ENCODE measurements at places on chromosomes 7 and 10.

GRCh38 chr7:144761493-144761892 is 74.4 kb downstream of the TPK1 start:
- no peak for DNase-seq

GRCh38 chr7:105689067-105689819 is 108.0 kb upstream of the EFCAB10 start:
- no peak for DNase-seq

DNA sequence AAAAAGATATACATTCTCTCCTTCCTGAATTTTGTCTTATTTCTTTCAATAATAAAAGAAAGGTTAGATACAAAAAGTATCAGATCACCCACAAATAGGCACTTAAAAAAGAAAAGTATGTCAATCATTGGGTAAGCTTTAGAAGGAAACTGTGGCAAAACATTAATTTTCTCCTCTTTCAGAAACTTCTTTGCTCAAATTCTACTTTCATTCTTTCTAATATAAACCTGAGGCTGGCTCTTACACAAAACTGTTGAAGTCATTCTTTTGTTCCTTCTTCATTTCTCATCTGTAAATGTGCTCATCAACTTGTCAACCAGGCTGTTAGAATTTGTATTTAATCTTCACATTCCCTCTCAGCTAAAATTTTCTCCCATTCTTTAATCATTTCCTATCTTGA is 124.6 kb downstream of the LRRN3 start:
- DNase-seq: no peak

DNA sequence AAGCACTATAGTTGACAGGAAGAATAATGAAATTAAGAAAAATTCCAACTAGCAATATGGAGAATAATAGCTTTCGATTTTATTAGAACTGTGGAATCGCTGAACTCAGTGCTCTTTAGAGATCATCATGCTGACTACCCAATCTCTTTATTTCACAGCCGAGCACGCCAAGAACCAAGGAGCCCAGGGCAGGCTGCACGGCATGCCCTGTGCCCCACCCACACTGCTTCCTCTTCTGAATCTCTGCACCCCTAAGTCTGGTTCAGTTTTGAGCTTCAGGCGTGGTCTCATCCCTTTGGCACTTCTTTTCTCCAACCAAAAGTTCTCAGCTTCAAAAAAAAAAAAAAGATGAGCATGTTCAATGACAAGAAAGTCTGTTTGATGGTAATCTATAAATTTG is 92.4 kb upstream of the ZNF800 start:
- DNase-seq: no peak

GRCh38 chr10:96288151-96288621 is 16.0 kb upstream of the DNTT start:
- no peak for DNase-seq

GRCh38 chr7:70585071-70585470 is 546.9 kb upstream of the GALNT17 start:
- DNase-seq: no peak

Data from fibroblast of pulmonary artery (primary cell).